ENCODE measurements at places on chromosomes 11 and 22.

GRCh38 chr11:111582163-111582562, 20.1 kb upstream of the SIK2 start:
- DNase-seq, result no peak

DNA sequence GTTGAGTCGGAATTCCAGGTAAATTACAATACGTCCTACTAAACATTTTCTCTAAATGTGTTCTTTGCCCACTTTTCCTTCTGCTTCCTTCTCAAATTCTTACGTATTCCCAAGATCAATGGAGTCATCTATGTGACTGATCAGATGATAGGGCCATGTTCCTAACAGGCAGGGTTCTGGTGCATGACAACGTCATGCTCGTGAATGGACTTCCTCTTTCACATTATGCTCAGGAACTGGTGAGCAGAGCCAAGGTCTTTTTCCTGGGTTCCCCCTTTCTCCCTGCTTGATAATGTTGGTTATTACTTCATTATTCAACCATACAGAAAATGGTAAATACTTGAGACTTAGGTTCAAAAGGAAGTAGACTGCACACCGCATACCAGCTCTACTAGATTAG, 789.4 kb downstream of the OPCML start:
- DNase-seq, result no peak

- no peak for DNase-seq
These were observed 52.9 kb downstream of the SGSM3 start for GRCh38 chr22:40423310-40423688.

- no peak for DNase-seq
These were observed 422.4 kb upstream of the CADM1 start for GRCh38 chr11:115926601-115927000.

GRCh38 chr11:130549393-130549999, 101.1 kb downstream of the ADAMTS15 start:
- DNase-seq, result no peak

DNA sequence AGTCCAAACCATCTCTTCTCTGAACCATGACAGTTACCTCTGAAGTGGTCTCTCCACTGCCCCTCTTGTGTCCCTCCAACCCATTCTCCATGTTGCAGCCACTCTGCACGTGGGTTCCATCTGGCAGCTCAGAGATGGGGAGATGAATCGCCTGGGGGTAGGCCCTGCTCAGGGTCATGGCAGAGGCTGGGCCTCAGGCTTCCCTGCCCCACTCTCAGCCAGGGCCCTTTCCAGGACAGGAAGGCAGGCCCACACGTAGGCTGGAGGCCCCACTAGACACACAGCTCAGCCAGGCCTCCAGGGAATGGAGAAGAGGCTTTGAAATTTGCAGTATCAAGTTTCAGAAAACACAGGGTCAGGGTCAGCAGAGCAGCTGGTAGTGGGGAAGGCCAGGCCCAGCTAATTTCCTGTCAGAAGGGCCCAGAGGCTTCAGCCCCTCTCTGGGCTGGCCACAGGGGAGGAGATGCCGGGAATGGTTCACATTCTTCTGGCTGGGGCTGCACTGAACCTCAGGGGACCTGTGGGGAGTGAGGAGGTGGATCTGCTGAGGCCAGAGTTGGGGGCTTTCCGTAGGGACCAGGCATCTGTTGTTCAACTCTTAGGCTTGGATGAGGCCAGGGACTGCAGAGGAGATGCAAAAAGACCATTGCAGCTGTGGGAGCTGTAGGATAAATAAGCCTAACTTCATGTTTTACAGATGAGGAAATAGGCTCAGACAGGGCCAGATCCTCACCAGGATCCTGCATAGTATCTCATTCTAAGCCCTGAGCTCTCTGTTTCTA, 101.6 kb downstream of the SWAP70 start:
- peak; percentile 40 for DNase-seq

DNA sequence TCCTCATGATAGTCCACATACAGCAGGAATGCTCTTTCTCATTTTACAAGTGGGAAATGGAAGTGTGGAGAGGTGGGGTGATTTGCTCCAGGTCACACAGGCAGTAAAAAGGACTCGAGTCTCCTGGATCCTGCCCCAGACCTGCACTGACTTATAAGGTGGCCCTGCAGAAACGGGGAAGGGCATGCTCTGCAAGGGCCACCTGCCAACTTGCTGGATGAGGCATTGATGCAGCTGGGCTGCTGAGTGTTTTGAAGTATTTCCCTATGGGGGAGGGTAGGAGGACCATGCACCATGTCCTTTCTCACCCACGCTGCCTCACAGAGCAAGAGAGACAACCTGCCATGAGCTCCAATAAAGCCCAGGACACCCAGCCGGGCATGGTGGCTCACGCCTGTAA, 36.9 kb downstream of the OR6Q1 start:
- DNase-seq, result no peak

DNA sequence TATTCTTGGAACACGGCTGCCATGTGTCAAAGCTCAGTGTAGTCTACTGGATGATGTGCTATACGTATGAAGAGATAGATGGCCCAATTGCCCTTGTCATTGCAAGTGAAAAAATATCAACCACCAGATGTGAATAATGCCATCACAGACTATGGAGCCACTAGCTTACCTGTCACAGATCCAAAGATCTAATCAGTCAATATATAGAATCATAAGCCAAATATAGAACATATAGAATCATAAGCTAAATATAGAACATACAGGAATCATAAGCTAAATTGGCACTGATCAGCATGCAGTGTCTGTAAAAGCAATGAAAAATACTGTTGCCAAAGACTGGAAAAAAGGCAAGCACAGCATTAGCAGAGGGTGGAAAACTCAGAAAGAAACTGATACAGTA, 1656.9 kb upstream of the RAG2 start:
- DNase-seq, result no peak

DNA sequence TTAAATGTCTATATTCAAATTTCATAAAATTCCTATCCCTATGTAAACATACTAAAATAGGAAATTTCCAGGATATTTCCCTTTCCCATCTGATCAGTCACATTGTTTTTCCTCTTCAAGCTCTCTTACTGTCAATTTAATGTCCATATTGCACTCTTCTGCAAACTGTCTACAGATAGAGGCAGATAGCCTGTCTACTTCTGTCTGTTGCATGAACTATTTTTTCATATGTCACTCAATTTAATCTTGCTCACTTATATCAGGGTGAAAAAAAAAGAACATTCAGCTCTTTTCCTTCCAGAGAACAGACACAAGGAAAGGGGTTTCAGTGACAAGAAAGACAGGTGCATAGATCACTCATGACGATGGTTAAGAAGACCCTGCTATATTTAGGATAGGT, 1013.9 kb upstream of the CCDC90B start:
- no peak for DNase-seq

Measured in GM13976 (cell line).